ENCODE measurements at places on chromosomes 4 and X.

DNA sequence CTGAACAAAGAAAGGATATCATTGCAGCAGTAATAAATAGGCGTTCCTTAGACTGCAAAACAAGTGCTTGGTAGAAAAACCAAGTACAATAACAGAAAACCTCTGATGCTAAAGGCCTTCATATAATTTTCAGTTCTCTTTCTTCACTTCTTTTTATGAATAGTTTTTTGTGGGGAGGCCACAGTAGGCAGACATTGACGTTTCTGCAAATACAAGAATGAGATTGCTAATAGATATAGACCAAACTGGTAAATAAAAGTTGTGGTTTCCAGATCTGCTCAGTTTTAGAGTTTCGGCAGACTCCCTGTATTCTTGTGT lies 57.0 kb upstream of the RAP1GDS1 start:
- no peak for DNase-seq

GRCh38 chr4:98421111-98421510 lies 159.9 kb downstream of the RAP1GDS1 start:
- no peak for DNase-seq

GRCh38 chr4:3267576-3268394 lies 18.8 kb downstream of the MSANTD1 start:
- no peak for DNase-seq

- DNase-seq, result no peak
Measured at GRCh38 chrX:66675541-66675940, 36.7 kb upstream of the EDA2R start.

DNA sequence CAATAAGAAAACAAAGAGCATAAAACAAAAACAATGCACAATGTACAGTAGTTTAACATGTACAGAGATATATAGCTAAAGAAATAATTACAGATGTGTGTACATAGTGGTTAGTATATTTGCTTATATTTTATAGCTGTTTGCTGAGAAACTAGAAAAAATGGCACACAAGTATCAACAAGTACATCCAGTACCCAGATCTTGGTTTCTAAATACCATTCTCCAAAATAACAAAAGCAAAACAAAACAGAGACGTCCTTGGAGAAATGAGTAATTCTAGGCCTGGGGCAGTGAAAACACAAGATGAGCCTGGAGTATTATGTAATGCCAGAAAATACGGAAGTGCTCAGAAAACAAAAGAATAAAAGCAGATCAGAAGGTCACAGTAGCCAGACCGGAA lies 189.6 kb downstream of the TMEM47 start:
- no peak for DNase-seq

GRCh38 chr4:70737006-70737405 lies 15.2 kb downstream of the RUFY3 start:
- no peak for DNase-seq

DNA sequence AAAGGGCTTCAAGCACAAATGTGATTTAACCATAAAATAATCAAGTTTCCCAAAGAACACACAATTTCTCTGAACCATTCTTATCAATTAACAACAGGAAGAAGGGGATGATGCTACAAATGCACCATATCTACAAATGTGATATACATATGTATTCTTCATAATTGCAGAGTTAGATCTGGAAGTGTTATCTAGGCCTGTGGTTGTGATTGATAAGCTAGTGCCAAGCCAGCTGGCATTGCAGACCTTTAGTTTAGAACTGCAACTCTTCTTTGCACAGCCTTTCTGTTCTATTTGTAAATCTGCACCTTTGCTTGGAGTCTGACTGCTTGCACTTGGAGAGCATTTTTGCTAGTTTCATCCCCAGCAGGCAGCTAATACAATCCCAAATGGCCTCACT lies 145.5 kb upstream of the NPY2R start:
- no peak for DNase-seq

DNA sequence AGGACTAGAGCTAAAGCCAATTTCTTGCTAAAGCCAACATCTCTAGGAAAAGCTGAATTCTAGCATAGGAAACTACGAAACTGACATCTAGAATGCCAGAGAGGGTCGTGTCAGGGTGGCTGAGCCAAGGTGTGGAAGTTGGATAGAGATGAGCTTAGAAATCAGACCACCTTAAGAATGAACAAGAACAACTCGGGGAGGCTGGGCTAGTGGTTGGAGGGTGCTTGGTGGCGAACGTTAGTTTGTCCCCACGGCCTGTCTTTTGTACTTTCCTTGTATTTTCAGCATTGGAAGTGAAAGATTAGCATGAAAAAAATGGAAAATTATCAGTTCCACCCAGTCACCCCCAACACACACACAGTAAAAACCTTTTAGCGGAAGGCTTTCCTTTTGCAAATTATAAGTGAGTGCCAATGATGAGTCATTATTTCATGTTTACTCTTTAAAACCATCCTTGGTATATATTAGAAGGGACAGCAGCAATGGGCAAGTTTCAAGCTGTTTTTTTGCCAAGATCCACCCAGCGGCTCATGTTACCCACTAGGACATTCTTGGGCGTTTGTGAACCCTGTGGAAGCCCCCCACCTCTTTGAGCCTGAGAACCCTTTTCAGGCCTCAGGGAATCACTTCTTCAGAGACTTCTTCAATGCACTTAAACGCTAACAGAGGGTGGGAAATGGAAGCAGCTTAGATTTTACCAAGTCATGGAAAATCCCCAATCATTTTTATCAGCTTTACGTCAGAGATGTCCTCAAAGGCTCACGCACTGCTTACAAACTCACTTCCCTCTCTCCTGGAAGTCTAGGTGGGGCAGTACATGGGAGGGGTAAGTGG lies 4.9 kb upstream of the PPEF1 start:
- DNase-seq, result no peak

- no peak for DNase-seq
Measured at GRCh38 chr4:89413518-89413917, 105.9 kb upstream of the GPRIN3 start.

DNA sequence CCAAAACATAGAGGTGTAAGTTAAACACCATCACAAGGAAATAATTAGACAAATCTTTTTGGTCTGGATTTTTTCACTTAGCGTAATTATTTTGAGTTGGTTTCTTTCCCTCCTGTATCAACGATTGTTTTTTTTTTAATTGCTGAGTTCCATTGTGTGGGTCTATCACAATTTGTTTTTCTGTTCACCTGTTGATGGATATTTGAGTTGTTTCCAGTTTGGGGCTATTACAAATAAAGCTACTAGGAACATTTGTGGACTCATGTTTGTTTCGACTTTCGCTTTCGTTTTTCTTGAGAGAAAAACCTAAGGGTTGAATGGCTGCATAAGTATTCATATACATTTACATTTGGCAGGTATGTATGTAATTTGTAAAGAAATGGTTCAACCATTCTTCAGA lies 20.4 kb upstream of the FBXW7 start:
- DNase-seq, result no peak

DNA sequence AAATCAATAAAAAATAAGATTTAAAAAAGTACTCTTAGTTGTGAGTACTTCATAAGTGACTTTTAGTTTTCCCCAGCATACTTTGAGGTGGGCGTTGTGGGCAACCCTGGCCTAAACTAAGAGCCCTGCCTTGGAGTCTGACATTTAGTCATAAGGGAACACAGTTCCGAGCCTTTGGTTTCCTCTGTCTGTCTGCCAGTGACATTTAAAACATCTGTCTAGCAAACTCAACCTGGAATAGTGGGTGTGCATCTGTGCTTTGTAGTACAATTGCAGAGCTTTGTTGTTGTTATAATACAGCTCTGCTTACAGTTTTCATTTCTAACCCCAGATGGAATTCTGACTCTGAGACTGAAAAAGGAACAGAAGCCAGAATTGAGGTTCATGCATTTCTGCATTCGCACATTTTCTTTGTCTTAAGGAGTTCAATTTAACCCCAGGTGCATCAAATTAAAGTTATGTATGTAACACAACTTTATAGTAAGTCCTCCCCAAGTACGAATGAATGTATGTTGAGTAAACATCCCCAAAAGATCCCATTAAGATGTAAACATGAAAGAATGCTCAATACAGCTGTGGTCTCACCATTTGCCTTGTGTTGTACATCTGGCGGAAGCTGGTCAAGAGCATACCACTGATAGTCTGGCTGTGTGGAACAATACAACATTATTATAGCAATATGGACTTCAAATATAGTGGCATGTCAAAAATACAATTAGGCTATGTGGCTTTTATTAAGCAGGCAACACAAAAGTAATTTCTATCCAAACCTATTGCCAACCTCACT lies 25.9 kb downstream of the TNIP3 start:
- DNase-seq, result no peak

GRCh38 chrX:43676971-43677572 lies 21.0 kb downstream of the MAOA start:
- DNase-seq, result no peak

DNA sequence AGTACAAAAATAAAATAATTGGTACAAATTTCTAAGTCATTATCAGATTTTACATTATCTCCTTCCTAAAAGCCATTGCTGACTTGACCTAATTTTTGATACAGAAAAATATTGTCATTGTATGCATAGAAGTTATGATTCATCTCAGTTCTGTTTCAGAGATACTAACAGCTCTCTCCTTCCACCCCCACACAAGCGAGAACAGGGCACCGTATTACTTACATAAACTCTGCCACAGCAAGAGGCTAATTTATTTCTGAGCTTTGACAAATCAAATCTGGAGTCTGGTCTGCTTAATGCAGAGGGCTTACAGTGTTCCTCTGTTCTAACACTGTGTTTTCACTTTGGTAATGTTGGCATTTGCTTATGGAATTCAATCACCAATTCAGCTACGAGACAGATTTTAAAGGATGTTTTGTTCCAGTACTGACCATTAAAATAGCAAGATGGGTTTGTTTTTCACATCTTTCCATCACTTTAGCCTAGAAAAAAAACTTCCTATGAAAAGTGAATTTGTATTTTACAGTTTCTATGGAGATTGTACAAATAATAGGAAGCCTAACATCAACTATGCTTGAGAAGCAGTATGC lies 181.8 kb downstream of the USP46 start:
- no peak for DNase-seq

DNA sequence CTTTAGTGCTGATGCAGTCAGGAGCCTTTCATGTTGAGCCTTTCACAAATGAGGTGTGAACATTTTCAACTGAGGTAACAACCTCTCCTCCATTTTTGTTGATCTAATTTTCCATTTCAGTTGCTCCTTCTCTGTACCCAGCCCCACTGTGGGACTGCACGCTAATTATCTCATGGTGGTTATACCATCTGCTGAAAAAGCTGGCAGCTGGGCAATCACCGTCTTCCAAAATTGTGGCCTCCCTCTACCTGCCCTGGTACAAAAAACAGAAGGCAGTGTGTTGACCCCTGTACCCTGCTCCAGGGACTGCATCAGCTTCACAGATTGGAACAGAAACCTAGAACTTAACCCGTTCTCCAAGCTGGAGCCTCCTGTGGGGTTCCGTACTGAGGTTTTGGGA lies 72.4 kb upstream of the LONRF3 start:
- no peak for DNase-seq

- DNase-seq, result no peak
Measured at GRCh38 chrX:97616883-97617530, 733.3 kb downstream of the RPA4 start.

DNA sequence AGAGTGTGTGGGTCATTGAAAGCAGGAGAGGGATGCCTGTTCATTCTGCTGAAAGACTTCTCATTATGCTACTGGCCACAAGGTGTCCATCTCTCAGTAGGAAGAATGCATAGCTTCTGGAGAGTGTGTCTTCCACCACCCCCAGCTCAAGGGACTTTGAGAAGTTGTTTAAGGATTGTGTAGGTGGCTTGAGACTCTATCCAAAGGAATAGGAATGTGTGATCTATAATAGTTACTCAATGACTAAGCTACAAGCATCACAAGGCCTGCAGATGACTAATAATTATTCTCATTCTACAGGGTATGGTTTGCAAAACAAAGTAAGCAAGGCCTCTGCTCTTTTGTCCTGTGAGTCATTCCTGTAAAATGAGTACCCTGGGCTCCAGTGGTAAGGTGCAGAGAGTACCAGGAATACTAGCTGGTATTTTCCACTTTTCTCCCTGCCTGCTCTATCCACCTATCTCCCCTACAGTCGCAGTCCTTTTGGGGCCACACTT lies 279.8 kb upstream of the BOD1L1 start:
- DNase-seq, result no peak

- no peak for DNase-seq
Measured at GRCh38 chr4:176276710-176277109, 7.7 kb upstream of the ASB5 start.

GRCh38 chrX:118632862-118633261 lies 94.5 kb upstream of the IL13RA1 start:
- no peak for DNase-seq

DNA sequence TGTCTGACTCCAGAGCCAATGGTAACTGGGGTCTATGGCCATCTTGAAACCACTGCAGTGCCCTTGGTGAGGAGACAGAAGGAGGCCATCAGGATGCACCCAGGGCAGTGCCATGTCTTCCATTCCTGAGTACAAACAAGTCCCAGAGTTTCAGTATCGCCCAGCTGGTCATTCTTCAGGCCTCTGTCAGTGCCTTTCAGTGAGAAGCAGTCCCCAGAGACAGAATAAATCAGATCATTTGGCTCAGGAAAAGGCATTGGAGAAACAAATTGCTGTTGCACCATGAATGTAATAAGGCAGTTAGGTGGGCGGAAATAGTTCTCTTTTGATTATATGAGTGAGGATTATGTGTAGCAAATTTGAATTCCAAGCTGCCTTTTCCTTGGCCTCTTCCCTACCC lies 21.3 kb downstream of the ADGRG4 start:
- no peak for DNase-seq

- no peak for DNase-seq
Measured at GRCh38 chrX:55014897-55015299, 14.7 kb downstream of the APEX2 start.

GRCh38 chr4:168811786-168812651 lies 198.0 kb downstream of the CBR4 start:
- DNase-seq, result no peak

- no peak for DNase-seq
Measured at GRCh38 chrX:43804021-43804420, 78.2 kb downstream of the MAOB start.

- DNase-seq, result no peak
Measured at GRCh38 chr4:9938933-9939332, 82.4 kb downstream of the SLC2A9 start.

DNA sequence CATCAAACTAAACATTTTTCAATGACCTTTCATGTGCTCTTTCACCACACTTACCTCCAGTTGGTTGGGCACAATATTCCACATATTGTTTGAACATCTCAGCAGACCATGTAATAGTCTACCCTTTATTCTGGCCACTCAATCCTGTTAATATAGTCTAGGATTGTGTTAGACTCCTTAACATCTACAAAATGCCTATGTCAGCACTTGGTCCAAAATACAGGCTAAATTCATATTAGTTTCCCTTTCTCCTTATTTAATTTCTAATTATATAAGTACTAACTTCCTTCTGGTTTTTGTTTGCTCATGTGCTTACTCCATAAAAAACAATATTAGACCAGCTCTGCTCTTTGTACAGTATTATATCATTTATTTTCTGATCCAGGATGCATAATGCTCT lies 21.1 kb downstream of the MEPE start:
- DNase-seq, result no peak

- no peak for DNase-seq
Measured at GRCh38 chr4:25818371-25818871, 44.4 kb downstream of the SEL1L3 start.

GRCh38 chr4:88251924-88252323 lies 32.4 kb downstream of the PPM1K start:
- no peak for DNase-seq

GRCh38 chr4:47219586-47219985 lies 188.2 kb downstream of the GABRB1 start:
- no peak for DNase-seq

GRCh38 chr4:129358571-129358970 lies 262.6 kb downstream of the C4orf33 start:
- no peak for DNase-seq

GRCh38 chr4:122764071-122764820 lies 31.7 kb downstream of the BBS12 start:
- DNase-seq, result no peak
